ENCODE measurements at places on chromosomes 4 and X. TPM values are rescaled to one million over a fixed set of nuclear protein-coding genes. Genes with fewer than 3 reads are reported as not detected.
A peak's percentile ranks its signal among the peaks of the same experiment; 100 is the strongest.

- H3K36me3 ChIP-seq: no peaks in the 10 kb centered on the region
- no peak overlapping the region for H3K4me3 ChIP-seq
- H3K4me1 ChIP-seq: no peaks in the 10 kb centered on the region
- no peak overlapping the region for H3K27ac ChIP-seq
These were observed 18.9 kb downstream of the TMPRSS11E start for GRCh38 chr4:68466185-68466584.

DNA sequence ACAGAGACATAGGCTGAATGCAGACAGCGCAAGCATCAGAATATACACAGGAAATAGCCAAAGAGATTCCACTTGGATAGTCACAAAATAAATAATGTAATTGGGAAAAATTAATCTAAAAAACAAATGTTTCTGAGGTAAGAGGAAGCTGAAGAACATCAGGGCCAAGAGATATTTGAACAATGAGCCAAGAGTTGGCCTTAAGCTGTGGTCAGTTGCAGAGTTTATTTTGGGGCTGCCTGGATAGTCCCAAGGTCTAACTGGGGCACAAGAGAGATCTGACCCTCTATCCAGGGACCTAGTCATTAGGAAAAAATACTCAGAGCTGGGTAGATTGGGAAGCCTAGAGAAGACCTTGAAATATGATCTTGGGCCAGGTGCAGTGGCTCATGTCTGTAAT is 31.3 kb upstream of the FGF16 start:
- DNase-seq: no peak
- no peaks in the 10 kb centered on the region for H3K36me3 ChIP-seq
- H3K4me3 ChIP-seq: no peak overlapping the region

The TIGD4 gene
- total RNA-seq: 0.38 TPM

The MAGEC2 gene
- total RNA-seq: not detected

The TMEM47 gene
- total RNA-seq: 35.1 TPM

DNA sequence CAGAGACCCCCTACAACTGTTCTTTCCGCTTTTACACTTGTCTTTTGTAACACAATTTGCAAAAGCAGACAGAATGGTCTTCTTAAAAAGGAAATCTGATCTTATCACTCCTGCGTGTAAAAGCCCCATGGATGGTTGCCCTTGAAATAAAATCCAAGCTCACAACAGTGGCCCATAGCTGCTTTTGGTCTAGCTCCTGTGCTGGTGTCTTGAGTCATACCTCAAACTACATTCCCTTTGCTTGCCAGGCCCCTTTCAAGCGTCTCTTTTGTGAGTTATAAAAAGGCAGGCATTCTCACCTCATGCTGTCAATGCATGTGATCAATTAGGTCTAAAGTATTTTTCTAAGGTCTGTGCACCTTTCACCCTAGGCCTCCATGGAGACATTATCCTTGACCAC is 27.6 kb downstream of the HPGD start:
- no peaks in the 10 kb centered on the region for H3K36me3 ChIP-seq
- DNase-seq: no peak
- H3K4me3 ChIP-seq: no peak overlapping the region
- no peak overlapping the region for H3K27ac ChIP-seq
- no peaks in the 10 kb centered on the region for H3K27me3 ChIP-seq

DNA sequence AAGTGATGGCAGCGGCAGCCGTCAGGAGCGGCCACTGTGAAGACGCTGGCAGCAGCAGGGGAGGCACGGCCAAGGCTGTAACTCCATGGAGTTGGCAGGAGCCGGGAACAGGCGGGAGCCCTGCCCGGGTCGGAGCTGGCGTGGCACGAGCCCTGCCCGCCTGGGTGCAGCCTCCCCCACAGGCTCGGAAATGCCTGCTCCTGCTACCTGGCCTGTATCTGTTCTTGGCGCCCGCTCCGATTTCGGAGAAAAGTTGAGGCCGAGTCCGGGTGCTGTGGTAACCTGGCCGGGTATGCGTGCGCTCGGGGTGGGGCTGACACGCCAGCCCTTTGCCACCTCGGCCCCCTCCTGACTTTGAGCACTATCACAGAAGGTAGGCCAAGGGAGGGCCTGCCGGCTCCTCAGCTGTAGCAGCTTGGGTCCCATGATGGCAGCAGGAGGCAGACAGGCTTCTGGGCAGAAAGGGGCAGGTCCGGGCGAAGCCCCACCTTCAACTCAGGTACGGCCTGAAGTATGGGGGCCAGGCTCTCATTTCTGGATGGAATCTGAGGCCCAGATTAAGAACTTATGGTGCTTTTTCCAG is 51.2 kb upstream of the SHISA3 start:
- no peaks in the 10 kb centered on the region for H3K36me3 ChIP-seq
- H3K27me3 ChIP-seq: no peaks in the 10 kb centered on the region
- no peak overlapping the region for H3K27ac ChIP-seq
- no peak for DNase-seq

DNA sequence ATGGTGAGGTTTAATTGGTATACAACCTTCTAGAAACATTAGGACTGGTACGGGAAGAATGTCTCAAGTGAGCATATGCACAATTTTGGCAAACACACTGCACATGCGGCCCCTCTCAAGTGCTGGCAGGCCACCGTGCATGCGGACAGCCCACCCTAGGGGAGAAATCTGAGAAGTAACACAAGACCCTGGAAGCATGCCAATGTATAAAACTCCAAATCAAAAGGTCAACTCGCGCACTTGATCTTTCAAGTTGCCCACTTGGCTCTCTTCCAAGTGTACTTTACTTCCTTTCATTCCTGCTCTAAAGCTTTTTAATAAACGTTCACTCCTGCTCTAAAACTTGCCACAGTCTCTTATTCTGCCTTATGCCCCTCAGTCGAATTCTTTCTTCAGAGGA is 488.3 kb downstream of the CFAP47 start:
- no peak overlapping the region for H3K4me3 ChIP-seq
- H3K27me3 ChIP-seq: no peaks in the 10 kb centered on the region
- no peak overlapping the region for H3K27ac ChIP-seq

- no peak overlapping the region for H3K4me3 ChIP-seq
- no peaks in the 10 kb centered on the region for H3K27me3 ChIP-seq
- H3K4me1 ChIP-seq: peaks cover 24% of the 10 kb centered on the region
- DNase-seq: no peak
- no peaks in the 10 kb centered on the region for H3K36me3 ChIP-seq
- no peak overlapping the region for H3K27ac ChIP-seq
These were observed 68.1 kb downstream of the FHDC1 start for GRCh38 chr4:153004081-153004850.

DNA sequence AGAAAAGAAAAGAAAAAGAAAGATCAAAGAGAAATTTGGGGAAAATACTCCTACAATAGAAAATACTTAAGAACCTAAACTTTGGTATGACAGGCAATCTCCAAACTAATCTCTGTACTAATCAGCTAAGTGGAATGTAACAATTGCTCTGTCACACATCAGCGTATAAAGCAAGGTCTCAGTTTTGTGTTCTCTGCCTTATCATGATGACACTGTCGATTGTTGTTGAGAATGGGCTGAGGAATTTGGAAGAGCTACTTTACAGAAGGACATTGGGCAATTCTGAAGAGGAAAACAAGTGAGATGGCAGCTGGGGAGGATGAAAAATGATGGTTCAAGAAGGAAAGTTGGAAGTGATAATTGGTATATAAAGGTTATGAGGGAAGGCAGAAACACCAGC is 486.0 kb upstream of the HTR2C start:
- no peaks in the 10 kb centered on the region for H3K27me3 ChIP-seq
- no peaks in the 10 kb centered on the region for H3K4me1 ChIP-seq
- no peaks in the 10 kb centered on the region for H3K36me3 ChIP-seq
- no peak overlapping the region for H3K27ac ChIP-seq

The SSX4B gene
- total RNA-seq: not detected

The AVPR2 gene
- total RNA-seq: 1.3 TPM

GRCh38 chrX:136021903-136022302 is 36.7 kb downstream of the SLC9A6 start:
- no peaks in the 10 kb centered on the region for H3K27me3 ChIP-seq
- H3K4me1 ChIP-seq: no peaks in the 10 kb centered on the region
- H3K36me3 ChIP-seq: no peaks in the 10 kb centered on the region
- no peak for DNase-seq
- no peak overlapping the region for H3K4me3 ChIP-seq

DNA sequence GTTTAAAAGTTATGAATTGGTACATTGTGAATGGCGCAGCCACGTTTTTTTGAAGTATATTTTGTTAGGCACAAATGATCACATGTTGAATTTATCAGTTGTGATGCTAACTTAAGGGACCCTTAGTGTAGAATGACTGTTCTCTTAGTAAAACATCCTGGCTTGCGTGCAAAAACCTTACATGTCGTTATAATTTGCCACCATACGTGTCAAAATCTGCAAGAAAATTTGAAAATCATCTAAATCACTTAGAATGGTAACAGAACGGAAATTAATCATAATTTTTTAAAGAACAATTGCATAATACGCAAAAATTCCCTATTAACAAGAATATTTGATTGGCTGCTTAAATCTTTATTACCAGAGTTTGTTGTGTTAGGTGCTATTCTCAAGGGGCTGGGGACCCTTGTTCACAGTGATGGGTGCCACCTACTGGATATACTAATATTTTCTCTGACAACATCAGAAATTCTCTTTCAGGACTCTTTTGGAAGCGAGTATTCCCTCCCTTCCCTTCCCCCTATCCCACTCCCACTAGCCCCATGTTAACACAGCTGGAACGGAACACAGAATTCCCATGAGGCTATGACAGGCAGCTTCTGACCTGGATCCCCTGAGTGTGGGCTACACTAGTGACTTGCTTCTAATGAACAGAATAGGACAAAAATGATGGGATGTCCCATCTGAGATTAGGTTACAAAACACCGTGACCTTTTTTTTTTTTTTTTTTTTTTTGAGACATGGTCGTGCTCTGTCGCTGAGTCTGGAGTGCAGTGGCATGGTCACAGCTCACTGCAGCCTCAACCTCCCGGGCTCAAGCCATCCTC is 71.8 kb downstream of the SUPT20HL2 start:
- no peak for DNase-seq
- peak overlapping the region; percentile 55 for H3K27ac ChIP-seq

The SSX1 gene
- not detected for total RNA-seq

The PGAM4 gene
- not detected for total RNA-seq

The TMEM35A gene
- not detected for total RNA-seq

DNA sequence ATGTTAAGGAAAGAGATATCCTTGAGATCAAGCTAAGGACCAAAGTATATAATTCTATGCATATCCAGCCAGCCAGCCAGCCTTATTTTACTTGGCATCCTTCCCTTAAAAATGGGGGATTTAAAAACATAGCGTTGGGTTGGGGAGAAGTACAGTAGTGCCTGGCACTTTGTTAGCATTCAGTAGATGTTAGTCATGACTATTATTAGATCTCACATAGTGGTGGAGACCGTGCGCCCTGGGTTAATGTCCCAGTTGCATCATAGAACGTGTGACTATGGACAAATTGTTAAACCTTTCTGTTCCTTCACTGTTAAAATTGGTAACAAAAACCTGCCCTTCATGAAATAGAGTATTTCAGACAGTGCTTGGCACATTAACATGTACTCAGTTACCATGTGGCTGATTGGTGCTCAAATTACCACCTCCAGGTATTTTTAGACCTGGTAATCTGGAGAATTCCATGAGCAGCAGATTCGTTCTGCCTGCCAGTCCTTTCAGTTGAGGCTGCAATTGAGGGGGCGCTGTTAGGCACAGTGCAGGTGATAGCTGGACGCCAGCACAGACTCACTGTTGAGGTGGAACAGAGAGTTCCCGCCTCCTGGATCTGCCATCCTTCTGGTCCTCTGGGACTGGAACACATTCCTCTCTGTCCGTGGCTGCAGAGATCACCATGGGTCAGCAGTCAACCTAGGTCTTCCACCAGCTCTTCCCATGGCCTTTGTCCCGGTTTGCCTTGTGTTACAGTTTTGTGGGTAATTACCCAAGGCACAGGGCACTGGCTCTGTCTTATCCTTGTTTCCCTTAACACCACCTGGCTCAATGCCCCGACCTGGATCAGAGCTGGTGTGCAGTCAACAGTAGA is 31.7 kb downstream of the RBBP7 start:
- no peaks in the 10 kb centered on the region for H3K4me1 ChIP-seq
- no peak for DNase-seq
- no peak overlapping the region for H3K4me3 ChIP-seq
- H3K27ac ChIP-seq: no peak overlapping the region
- no peaks in the 10 kb centered on the region for H3K36me3 ChIP-seq
- no peaks in the 10 kb centered on the region for H3K27me3 ChIP-seq

DNA sequence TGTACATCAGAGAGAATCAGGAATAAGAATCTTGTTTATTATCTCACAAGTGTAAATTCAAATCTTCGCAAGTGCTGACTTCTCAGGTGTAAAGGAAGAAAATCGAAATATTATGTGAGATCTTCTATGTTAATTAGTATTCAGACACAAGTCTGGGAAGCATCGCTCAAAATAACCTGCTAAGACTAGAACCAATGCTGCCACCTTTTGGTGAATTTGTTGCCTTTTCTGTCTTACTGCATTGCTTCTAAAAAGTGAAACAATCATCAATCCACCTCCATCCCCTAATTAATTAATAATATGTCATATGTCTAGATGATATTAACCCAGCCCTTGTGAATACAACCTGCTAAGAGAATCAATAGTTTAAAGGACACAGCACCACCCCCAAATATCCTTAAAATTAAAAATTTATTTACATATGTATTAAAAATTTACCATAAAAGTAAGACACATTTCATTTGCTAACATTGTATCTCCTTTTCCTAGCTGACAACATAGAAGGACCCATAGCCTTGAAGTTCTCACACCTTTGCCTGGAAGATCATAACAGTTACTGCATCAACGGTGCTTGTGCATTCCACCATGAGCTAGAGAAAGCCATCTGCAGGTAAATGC is 3.5 kb downstream of the EPGN start:
- no peaks in the 10 kb centered on the region for H3K27me3 ChIP-seq
- H3K4me1 ChIP-seq: no peaks in the 10 kb centered on the region
- no peaks in the 10 kb centered on the region for H3K36me3 ChIP-seq
- H3K27ac ChIP-seq: no peak overlapping the region
- no peak overlapping the region for H3K4me3 ChIP-seq

- peaks cover 4% of the 10 kb centered on the region for H3K36me3 ChIP-seq
- peak within 1 kb of the TSS; percentile 96 for H3K27ac ChIP-seq
- peak within 1 kb of the TSS; percentile 48 for H3K4me3 ChIP-seq
- H3K27me3 ChIP-seq: no peaks in the 10 kb centered on the region
These were observed at the start of gene SPARCL1 for GRCh38 chr4:87529187-87529586. Gene SPARCL1 (minus strand): TSS chr4:87529376. CDS start chr4:87499574, 29,802 bp downstream.

- DNase-seq: no peak
- H3K36me3 ChIP-seq: peaks cover 6% of the 10 kb centered on the region
- H3K27ac ChIP-seq: no peak overlapping the region
- H3K4me3 ChIP-seq: no peak overlapping the region
- no peaks in the 10 kb centered on the region for H3K4me1 ChIP-seq
These were observed 77.1 kb downstream of the CNOT6L start for GRCh38 chr4:77742054-77742453.

Measured in esophagus squamous epithelium (tissue), 5 donors.